ENCODE measurements at places on chromosomes 1 and 21.

DNA sequence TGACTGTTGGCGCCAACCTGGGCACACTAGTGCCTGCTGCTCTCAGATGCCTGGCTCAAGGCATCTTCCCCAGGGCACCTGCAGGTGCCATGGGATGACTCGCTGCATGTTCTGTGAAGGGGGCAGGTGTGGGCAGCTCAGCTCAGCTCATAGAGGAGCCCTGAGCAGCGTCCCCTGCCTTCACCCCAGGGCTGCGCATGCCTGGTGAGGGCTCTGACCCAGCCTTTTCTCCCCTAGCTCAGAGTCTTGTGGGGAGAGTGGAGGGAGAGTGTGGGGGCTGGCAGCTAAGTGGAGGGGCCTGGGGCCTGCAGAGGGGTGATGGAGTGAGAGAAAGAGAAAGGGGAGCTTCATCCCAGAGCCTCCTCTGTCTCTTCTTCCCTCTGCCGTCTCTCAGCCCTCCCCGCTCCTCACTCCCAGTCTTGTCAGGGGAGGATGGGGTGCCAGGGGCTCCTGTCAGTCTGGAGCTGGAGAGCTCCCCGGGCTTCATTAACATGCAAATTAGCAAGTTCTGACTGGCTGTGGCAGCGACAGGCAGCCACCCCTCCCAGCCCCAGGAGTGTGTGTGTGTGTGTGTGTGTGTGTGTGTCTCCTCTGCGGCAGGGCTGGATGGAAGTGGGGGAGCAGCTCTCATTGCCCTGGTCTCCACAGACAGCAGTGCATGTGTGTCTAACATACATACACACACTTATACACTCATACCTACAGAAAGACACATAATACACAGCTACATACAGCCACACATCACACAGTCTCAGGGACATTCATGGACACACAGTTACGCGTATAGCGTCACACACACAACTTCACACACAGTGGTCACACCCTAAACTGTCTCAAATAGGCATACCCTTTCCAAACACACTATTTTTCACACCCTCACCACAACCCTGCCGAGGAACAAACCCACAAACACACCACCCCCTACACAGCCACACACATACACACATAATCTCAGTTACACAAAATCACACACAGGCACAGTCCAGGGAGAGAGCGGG is 34.0 kb downstream of the FOXO6 start:
- DNase-seq, result no peak

- no peak for DNase-seq
Observed at GRCh38 chr1:47947531-47947930, 49.7 kb downstream of the TRABD2B start.

- DNase-seq, result peak; percentile 73
Observed at GRCh38 chr1:27388337-27389005, 4.0 kb upstream of the GPR3 start.

DNA sequence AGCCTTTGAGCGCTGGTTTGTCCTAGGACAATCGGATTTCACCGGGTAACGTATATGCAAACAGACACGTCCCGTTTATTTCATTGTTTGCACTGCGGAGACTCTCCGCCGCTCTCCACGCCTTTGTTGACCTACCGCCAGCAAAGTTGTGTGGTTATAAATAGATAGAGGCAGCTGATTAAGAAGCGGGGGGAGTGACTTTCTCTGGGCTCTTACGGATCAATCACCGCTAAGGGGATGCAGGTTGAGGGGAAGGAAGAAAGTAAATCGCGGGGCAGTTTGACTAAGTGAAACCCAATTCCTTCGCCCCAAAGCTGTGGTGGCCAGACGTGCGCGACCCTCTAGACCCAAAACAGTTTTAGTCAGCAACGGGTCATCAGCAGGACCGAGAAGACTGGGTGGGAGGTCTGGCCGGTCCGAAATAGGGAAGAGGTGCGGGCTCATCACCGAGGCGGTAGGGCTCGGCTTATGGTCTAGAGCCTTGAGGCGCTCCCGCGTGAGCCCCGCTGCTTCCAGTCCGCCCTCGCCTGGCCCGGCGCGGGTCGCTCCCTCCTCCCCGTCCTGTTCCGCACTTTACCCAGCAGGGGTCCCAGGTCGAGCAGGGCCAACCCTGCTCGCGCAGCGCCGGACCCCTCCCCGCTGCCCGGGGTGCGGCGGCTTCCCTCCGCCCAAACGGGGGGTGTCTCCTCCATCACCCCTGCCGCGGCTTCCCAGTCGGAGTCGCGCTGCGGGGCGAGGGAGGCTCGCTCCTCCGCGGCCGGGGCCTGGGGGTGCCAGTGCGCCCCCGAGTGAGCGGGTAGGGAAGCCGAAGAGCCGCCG is 120.8 kb upstream of the RRP15 start:
- peak; percentile 9 for DNase-seq

- DNase-seq, result no peak
Observed at GRCh38 chr1:117416546-117417125, 49.4 kb downstream of the MAN1A2 start.

GRCh38 chr1:6795661-6796060 is 10.4 kb downstream of the CAMTA1 start:
- DNase-seq, result no peak

GRCh38 chr1:248361121-248361715 is at the start of gene OR2T4:
TSS of gene OR2T4 (plus strand) at chr1:248361665. CDS start at chr1:248361665, 0 bp downstream.
- no peak for DNase-seq

- DNase-seq, result no peak
Observed at GRCh38 chr1:30678209-30678608, 45.2 kb downstream of the MATN1 start.

DNA sequence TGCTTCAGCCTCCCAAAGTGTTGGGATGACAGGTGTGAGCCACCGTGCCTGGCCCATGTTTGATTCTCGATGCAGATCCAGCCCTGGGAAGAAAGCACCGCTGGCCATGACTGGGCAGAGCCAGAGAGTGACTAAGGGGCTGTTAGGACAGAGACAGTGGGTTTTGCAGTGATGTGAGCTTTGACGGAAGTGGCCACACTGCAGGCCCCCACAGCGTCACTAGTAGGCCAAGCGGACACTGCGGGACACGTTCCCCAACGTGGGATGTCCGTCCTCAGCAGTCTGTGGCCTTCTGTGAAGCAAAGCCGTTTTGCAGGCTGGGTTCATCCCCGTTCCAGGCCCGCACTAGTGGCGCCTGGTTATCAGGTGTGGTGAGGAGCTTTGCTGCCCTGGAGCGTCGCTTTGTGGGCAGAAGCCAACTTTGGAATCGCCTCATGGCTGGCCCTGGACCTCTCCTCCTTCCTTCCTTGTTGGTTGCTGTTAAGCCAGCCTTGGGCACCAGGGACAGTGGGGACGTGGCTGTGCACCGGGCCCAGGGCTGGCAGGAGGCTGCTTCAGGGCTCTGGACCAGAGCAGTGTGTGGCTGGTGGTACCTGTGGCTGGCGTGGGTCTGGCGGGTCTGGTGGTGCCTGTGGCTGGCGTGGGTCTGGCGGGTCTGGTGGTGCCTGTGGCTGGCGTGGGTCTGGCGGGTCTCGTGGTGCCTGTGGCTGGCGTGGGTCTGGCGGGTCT is 41.2 kb downstream of the SKI start:
- DNase-seq, result no peak

- no peak for DNase-seq
Observed at GRCh38 chr1:28031173-28031572, 57.2 kb downstream of the EYA3 start.

DNA sequence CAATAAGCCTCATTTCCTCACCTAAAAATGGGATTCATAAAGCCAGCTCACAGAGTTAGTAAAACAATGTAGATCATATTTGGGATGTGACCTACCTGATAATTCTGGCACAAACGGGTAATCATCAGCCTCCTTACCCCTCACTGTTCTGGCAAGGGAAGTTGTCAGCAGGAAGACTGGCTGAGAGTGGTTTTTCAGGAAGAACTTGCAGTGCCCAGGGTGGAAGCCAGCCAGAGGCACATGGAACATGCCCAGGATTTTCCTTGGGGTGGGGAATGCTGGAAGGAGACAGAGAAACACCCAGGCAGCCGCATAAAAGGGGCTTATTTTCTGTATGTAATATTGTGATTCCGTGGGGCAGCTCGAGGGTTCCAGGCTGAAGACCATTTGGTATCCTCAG is 7.7 kb upstream of the SLC5A9 start:
- no peak for DNase-seq

- DNase-seq, result no peak
Observed at GRCh38 chr1:93804412-93804811, 74.6 kb downstream of the DNTTIP2 start.

DNA sequence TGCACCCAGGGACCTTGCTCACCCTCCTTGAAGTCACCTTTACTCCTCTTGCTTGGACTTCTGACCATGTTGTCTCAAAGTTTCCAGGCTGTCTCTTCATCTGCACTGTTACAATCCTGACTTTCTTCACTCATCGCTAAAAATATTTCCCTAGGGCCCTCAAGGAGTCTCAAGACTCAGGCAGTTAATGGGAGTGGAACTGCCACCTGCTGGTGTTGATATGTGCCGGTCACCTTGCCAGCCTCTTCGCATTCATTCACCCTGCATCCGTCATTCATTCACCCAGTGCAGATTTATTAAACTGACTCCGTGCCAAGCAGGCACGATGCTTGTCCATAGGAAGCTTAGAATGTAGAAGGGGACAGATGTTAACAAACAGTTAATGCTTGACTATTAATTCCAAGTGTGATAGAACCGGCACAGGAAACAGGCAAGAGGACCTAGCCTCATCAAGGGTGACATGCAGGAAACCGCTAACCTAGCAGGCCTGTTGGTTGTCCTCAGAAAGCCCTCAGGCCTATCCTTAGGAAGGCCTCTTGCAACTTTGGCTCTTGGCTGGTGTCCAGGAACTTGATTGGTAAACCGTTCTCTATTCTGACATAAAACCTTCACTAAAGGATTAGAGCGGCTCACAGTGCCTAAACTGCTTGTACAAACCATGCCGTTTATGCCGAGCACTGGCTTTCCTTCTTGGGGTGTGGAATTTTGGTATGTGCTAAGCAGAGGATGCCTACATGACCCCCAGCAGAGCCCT is 342.2 kb downstream of the CAMTA1 start:
- DNase-seq, result no peak

DNA sequence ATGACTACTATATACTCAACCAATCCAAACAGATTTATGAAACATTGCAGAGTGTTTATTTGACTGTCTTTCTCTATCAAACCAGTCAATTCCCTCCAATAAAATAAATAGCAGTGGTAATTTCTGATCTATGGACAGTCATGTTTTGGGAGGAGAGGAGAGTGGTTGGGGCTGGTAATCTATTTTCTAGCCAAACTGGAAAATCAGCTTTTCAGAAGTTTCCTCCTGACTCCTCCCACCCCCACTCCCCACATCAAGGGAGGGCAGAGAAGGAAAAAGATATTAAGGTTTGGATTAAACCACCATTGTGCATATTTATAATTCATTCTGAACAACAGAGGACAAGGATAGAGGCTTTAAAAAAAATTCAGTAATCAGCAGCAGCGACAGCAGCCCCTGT is 69.4 kb upstream of the SOX13 start:
- DNase-seq, result no peak

DNA sequence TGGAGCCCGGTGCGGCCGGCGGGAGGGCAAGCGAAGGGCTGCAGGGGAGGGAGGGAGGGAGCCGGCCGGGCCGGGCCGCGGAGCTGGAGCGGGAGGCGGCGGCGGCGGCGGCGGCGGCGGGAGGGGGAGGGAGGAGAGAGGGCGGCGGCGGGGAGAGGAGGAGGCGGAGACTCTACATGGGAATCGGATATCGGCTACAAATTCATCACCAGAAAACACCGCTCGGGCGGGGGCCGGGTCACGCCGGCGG is at the start of gene AKT3:
Gene AKT3 (minus strand): TSS at position 42 of the 250 bp plus-strand sequence. CDS start 7,073 bp downstream, outside the sequence.
- DNase-seq, result peak; percentile 85

- DNase-seq, result no peak
Observed at GRCh38 chr1:24266398-24266941, 52.7 kb upstream of the GRHL3 start.

- no peak for DNase-seq
Observed at GRCh38 chr1:66690666-66691381, 61.4 kb upstream of the DYNLT5 start.

- no peak for DNase-seq
Observed at GRCh38 chr1:197910120-197910991, 6.8 kb upstream of the LHX9 start.

GRCh38 chr1:161033751-161034150 is 5.0 kb downstream of the TSTD1 start:
- DNase-seq, result no peak

DNA sequence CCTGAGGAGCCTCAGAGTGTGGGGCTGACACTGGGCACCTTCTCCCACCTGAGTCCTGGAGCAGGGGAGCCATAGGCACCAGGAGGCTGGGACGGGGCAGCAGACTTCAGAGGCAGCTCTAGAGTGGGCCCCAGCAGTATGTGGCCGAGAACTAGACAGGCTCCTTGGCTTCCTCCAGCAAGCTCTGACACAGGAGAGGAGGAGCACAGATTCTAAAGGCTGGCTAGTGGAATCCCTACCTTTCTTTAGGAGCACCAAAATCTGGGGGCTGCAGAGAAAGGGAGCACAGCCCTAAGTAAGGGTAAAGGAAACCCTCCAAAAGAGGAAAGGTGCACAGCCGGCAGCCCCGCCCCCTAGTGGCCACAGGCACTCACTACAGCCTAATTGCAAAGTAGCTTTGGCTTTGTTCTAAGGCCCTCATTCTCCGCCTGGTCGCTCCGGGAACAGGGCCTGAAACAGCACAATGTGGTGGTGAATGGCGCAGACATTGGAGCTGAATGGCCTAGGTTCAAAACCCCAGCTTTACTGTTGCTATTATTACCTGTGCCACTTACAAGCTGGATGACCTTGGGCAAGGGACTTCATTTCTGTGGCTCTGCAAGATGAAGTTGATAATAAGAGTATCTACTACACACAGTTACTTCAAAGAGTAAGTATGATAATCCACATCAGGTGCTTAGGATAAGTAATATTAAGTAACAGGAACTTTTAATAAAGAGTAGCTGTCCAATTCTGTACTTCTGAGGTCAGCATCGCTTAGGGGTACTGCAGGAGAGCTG is 8.8 kb upstream of the GUCA2A start:
- peak; percentile 66 for DNase-seq

- DNase-seq, result no peak
Observed at GRCh38 chr1:229114850-229115365, 156.0 kb upstream of the RAB4A start.

- DNase-seq, result peak; percentile 39
Observed at GRCh38 chr1:43565600-43566360, 35.1 kb downstream of the PTPRF start.

GRCh38 chr1:200243042-200243437 is 166.8 kb downstream of the ZNF281 start:
- no peak for DNase-seq

DNA sequence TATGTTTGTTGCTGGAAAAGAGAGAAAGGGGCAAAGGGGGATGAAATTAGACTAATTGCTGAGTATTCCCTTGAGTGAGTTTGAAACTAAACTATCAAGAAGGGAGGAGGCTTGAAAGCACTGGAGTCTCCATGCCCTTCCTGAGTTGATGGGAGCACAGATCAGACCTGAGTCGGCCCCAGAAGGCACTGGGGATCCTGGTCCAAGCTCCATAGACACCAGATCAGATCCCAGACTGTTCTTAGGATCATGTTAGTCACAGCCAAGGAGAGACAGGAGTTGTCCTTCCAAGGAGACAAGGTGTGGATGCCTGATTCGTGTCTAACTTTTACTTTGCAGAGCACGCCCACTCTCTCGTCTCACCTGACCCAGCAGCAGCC is 152.3 kb downstream of the NR5A2 start:
- no peak for DNase-seq

All from activated CD4-positive, alpha-beta T cell treated with anti-CD3 and anti-CD28 coated beads, Interleukin-10, Interleukin-2, amounts not matched to agents 100 ng/mL and 50 ng/mL, durations not matched to agents 16 hours and 8 hours (primary cell).